ENCODE measurements at places on chromosomes 16 and 17. TPM values are rescaled to one million over a fixed set of nuclear protein-coding genes. Genes with fewer than 3 reads are reported as not detected.

NOTUM gene
- 0.25 TPM for total RNA-seq

TP53TG3D gene
- not detected for total RNA-seq

CIITA gene
- not detected for total RNA-seq

EPN3 gene
- total RNA-seq, result 0.24 TPM

KRT32 gene
- not detected for total RNA-seq

KRTAP9-2 gene
- not detected for total RNA-seq

C16orf74 gene
- not detected for total RNA-seq

KRT13 gene
- total RNA-seq, result not detected

TBC1D3 gene
- total RNA-seq, result not detected

KRT222 gene
- 0.39 TPM for total RNA-seq

SLC6A4 gene
- total RNA-seq, result not detected

MYH1 gene
- total RNA-seq, result not detected

WRAP53 gene
- 22.8 TPM for total RNA-seq

MT3 gene
- not detected for total RNA-seq

SRL gene
- 0.06 TPM for total RNA-seq

SMIM5 gene
- not detected for total RNA-seq

ATP2A1 gene
- total RNA-seq, result 8.2 TPM

LRRC37A gene
- 5.4 TPM for total RNA-seq

BCO1 gene
- 4.2 TPM for total RNA-seq

KIFC3 gene
- 0.28 TPM for total RNA-seq

MMP25 gene
- total RNA-seq, result 0.58 TPM

CCDC200 gene
- total RNA-seq, result not detected

CTF1 gene
- 0.39 TPM for total RNA-seq

PRSS8 gene
- 17.6 TPM for total RNA-seq

NEUROD2 gene
- total RNA-seq, result not detected

CDH3 gene
- total RNA-seq, result 3.9 TPM

HS3ST6 gene
- total RNA-seq, result not detected

TMEM92 gene
- 4.4 TPM for total RNA-seq

AHSP gene
- not detected for total RNA-seq

CACNG4 gene
- 1.2 TPM for total RNA-seq

NKD1 gene
- 3.3 TPM for total RNA-seq

SCNN1G gene
- total RNA-seq, result not detected

LITAFD gene
- not detected for total RNA-seq

P2RX5 gene
- total RNA-seq, result not detected

RAB11FIP3 gene
- 15.5 TPM for total RNA-seq

GAS2L2 gene
- total RNA-seq, result 0.09 TPM

CA7 gene
- not detected for total RNA-seq

All from neural progenitor cell (in vitro differentiated cells).